ENCODE measurements at places on chromosomes 5 and 9.

- DNase-seq: no peak
Observed at GRCh38 chr5:99320436-99320835, 391.6 kb upstream of the CHD1 start.

DNA sequence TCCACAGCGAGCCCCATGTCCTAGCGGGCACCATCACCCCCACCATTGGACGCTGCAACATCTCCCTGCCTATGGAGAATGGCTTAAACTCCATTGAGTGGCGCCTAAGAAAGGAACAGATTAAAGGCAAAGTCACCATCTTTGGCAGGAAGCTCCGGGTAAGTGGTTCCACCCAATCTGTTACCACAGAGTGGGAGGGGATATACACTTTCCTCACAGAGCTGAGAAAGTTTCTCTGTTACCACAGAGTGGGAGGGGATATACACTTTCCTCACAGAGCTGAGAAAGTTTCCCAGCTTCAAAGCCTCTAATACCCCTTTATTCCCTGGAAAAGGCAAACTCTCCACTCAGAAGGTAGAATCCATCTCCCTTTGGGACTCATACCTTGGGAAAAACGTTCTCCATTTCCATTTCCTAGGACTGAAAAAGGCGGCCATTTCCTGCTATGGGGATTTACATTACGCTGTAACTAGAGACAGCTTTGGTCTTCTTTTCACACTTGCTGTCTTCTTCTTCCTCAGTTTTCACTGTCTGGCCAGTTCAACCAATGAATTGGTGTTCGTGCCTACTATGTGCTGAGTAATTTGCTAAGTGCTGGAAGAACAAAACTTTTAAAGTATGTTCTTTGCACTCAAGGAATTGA, 63.4 kb upstream of the WWC1 start:
- DNase-seq: no peak

GRCh38 chr5:53814819-53815218, 254.4 kb downstream of the NDUFS4 start:
- no peak for DNase-seq

DNA sequence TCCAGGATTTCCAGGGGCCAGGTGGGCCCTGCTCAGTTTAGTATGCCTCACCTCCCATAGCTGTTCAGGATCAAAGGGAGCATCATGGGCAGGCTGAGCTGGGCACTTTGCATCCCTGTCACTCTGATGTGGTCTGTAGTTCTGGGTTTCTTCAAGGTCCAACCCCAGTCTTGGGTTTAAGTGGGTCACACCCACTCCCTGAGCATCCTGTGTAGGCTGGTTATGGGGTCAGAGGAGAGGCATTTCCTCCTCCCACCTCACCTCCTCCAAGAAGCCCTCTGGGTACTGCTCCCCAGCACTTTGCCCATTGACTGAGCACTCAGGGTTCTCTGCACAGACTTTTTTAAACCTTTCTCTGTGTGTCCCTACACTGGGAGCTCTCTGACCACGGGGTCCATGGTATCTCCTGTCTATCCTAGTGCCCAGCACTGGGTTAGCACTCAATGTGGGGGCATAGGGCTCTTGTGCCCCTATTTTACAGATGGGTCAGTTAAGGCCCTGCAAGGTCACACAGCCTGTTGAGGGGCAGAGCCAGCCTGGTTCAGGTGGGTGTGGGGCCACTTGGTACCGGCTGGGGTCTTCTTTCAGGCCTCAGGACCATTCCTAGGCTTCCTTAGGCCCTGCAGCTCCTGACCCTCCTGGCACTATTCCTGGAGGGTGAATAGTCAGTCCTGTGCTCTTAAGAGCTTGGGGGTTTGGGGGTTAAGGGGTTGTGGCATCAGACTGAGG, 19.0 kb downstream of the CXXC5 start:
- no peak for DNase-seq

- no peak for DNase-seq
Observed at GRCh38 chr9:23526806-23527205, 299.2 kb downstream of the ELAVL2 start.

All from LNCaP clone FGC (cell line).